RPMI7951 (cell line): ENCODE measurements at places on chromosomes 4 and X. TPM values are rescaled to one million over a fixed set of nuclear protein-coding genes. Genes with fewer than 3 reads are reported as not detected.

Gene REELD1
- not detected in 2 replicates for total RNA-seq

Gene PNMA3
- total RNA-seq = not detected in 2 replicates

Gene ARL9
- total RNA-seq = 0.48 and 1.5 TPM in 2 replicates

Gene FRG2
- total RNA-seq = 0.88 and 0.96 TPM in 2 replicates

Gene PAK3
- total RNA-seq = 0.88 and 1.1 TPM in 2 replicates

Gene EDA2R
- total RNA-seq = 0.72 and 1.6 TPM in 2 replicates

Gene GPR82
- not detected in 2 replicates for total RNA-seq

Gene NSUN7
- 0.24 and 0.39 TPM in 2 replicates for total RNA-seq
